ENCODE measurements at places on chromosomes 7 and 10.

DNA sequence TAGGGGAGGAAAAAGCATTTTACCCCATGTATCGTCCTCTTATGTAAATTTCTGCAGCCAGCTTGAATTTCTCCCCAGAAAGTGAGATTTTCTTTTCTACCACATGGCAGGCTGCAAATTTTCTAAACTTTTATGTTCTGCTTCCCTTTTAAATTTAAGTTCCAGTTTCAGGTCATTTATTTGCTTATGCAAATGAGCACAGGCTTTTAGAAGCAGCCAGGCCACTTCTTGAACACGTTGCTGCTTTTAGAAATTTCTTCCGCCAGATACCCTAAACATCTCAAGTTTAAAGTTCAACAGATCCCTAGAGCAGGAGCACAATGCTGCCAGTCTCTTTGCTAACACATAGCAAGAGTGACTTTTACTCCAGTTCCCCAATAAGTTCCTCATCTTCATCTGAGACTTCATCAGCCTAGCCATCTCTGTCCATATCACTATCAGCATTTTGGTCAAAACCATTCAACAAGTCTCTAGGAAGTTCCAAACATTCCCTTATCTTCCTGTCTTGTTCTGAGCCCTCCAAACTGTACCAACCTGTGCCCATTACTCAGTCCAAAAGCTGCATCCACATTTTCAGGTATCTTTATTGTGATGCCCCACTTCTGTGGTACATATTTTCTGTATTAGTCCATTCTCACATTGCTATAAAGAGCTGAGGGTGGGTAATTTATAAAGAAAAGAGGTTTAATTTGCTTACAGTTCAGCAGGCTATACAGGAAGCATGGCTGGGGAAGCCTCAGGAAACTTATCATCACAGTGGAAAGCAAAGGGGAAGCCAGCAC, 16.3 kb downstream of the EZH2 start:
- no peak for DNase-seq

DNA sequence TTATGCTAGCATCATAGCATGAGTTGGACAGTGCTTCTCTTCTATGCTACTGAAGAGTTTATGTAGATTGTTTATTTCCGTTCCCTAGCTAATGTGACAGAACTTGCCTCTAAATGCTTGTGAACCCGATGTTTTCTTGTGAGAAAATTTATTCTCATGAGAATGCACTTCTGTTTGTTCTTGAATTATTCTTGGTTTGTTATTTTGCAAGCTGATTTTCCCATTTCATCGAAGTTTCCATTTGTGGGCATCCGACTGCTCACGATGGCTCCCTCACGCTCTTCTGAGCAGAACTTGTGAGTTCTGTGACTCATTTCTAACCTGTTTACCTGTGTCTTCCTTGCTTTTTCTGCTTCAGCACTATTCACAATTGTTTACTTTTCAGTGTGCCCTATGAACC, 59.9 kb downstream of the WDFY4 start:
- DNase-seq: no peak

DNA sequence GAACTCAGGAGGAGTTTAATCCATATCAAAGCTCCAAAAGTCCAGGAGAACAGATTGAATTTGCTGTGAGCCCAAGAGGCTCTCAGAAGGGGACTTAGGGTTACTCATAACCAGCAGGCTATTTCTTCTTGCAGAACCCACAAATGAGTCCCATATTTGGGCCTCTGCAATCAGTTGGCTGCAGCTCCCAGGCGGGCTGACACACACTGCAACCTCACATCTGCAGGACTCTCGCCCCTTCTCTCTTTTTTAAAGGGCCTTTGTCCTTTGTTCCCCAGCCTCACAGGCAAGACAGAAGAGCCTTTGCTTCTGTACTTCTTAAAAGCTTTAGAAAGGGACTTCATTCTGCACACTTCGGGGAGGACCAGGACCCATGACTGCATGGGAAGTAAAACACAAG, 26.7 kb downstream of the CREB3L2 start:
- DNase-seq: no peak

- no peak for DNase-seq
Observed at GRCh38 chr7:30642789-30643188, 39.5 kb downstream of the CRHR2 start.

DNA sequence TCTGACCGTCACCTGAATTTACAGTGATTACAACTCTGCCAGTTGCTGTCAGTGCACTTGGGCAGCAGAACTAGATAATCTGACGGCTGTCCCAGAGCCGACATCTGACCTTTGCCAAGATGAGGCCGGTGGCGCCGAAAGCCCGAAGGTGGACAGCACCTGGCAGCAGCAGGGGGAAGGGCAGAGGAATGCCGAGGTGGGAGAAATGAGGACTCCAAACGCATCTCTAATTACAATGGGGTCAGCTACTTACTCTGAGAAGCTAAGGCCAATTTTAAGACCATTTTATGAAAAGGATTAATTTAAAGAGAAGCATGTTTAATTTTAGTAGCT, 33.8 kb downstream of the TRIM8 start:
- DNase-seq: no peak

DNA sequence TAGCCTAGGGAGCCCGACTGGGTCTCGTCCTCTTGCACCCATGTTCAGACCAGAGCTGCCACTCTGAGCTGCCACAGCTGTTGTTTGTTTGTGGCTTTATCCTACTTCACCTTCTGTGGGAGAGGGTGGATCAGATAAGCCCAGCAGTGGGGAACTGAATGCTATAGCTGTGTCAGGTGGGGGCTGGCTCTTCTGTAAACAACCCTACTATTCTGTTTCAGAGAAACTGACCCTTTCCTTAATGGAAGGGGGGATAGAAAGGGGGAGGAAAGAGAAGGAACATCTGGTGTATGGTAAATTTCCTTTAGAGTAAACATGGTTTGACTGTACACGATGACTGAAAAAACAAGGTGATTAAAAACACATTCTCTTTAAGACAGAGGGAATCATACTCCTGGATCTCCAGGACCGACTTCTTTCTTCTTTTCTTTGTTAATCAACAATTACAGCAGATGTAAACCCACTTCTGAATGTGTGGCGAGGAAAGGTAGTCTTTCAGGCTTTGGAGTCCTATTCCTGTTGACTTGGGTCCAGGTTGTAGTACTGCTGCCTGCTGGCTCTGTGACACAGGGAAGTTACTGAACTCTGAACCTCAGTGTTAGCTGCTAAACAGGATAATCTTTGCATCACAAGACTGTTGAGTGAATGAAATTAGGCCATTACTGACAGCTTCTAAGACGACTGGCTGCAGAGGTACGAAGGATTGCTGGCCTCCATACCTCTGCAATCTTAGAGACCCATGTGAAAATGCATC, 6.0 kb downstream of the PRXL2A start:
- no peak for DNase-seq

GRCh38 chr7:42469341-42469740, 232.3 kb upstream of the GLI3 start:
- DNase-seq: peak; percentile 72

DNA sequence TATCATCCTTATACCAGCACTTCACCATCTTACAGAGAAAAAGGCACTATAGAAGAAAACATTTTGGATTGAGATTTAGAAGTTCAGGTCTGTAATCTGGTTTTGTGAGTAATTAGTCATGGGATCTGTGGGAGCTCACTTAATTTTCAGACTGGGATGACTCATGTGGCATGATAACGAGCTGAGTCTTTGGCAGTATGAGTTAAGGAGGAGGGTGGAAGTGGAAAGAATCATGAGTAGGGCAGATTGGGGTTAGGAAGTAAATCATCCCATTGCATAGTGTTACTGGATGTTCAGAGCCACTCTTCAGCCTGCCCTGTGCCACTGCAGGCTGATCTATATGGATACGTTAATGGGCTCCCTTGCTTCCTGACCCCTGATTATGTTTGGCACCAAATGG, 64.9 kb downstream of the ZNF92 start:
- DNase-seq: no peak

- no peak for DNase-seq
Observed at GRCh38 chr10:133227256-133227655, 2.8 kb upstream of the UTF1 start.

DNA sequence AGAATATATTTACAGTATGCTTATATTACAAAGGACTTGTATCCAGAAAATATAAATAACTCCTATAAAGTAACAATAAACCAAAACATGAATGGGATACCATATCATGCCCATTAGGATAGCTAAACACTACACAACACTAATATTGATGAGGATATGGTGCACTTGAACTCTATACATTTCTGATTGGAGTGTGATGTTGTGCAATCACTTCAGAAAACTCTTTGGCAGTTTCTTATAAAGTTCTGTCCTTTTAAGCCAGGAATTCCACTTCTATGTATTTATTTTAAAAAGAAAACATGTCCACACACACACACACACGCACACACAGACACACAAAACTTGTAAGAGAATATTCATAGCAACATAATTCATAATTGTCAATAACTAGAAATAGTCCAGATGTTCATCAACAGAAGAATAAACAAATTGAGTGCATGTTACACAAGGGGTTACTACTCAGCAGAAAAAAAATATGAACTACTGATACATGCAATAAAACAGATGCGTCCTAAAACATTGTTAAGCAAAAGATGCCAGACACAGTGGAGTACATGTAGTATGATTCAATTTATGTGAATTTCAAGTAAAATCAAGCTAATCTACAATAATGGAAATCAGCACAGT, 416.0 kb downstream of the PLXDC2 start:
- DNase-seq: no peak

GRCh38 chr7:139947021-139947420, 115.7 kb downstream of the PARP12 start:
- DNase-seq: no peak

DNA sequence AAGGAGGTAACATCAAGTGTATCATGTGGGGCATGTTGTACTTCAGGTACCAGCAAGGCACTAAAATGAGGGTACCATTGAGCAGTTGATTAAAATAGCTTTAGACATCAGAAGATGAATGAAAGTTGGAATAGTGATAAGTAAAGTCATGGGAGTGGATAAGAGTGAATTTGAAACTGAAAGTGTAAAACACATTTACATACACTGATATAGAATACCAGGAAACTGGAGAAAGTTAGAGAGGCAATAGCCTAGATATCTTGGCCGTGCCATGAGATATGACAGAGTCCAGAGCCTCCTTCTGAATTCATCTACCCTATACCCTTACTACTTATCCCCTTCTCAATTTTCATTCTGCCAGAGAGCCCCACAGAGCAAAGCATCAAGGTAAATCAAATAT, 76.6 kb downstream of the GRM3 start:
- no peak for DNase-seq
